HL-60 (cell line): ENCODE measurements at places on chromosomes 12 and 14.

DNA sequence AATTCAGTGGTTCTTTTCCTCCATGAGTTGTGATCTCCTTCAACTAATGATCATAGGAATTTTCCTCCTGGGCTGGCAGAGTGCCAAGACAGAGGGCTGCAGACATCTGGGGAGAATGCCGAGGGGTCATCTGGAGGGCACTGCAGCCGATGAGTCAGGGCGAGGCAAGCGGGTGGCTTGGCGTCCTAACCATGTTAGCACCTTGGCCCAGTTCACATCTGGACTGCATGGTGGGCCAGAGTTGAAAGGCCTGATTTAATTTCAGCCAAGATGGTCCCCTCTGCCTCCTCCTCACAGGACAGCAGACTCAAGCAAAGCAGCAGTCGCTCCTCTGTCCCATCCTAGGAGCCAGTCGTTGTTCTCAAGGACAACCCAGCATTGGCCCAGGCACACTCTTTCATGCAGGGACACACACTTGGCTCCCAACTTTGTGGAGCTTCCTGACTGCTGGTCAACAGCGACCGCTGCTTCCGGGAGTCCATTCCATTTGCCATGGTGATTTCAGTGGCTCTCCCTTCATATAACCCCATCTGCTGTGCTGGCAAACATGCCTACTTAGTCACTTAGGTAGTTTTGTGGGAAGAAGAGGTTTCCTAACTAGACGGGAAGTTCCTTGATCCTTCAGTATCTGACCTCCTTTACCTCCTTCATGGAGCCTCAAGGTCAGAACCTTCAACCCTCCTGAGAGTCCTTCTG lies 161.8 kb downstream of the TTC8 start:
- no peak for DNase-seq

GRCh38 chr14:69582212-69582611 lies 7.5 kb upstream of the CCDC177 start:
- no peak for DNase-seq

DNA sequence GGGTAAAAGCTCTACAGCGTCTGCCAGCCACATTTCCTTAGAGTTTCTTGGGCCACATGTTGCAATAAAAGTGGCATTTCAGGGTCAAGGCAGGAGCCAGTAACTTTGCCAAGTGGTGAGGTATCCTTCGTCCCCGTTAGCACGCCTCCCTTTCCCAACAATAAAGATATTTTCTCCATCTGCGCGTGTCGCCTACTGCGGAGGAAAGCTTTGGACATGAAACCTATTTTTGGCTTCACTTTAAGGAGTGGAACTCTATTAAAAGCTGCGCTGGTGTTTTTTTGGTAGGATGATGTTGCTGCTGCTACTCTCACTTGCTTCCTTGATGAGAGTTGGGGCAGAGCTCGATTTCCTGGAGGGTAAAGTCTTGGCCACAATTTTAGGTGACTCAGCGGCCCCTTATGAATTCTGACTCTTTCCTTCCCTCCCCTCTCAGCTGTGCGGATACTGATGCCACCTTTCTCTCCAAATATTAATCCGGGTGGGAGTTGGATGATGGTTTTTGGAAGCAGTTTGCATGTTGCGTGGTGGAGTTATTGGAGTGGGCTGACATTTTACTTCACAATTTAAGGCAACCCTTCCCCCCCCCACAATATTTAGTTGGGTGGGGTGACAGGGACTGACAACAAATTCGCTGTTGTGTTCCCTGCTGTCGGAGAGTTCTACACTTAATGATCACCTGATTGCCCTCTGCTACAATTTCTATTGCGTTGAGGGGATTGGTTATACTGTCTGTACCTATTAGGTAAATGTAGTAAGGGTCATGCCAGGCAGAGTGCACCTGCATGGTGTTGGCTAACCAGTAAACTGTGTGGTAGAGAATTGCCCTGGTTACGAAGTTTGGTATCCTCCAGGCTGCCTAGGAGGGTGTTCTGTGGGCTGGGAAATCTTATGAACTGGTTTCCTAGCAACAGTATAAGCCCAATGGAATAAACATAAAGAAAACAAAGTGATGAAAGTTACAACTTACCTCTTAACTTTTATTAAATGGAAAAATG lies 1.1 kb downstream of the CCDC91 start:
- no peak for DNase-seq

DNA sequence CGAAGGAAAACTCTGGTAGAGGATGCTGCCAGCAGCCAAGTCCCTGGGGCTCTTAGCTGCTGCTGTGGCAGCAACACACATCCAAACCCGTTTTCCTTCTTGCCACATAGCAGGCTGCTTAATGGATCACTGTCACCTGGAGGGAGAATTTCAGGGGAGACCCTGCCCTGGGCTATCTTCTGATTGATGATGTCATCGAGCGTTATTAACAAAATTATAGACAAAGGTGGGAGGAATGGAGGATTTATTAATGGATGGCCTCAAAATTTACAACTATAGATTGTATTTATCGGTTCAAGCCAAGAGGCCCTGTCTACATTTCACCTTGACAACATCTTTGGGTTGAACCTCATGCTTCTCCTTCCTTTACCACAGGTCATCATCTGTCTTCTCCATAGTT lies 120.8 kb upstream of the PZP start:
- DNase-seq, result no peak

DNA sequence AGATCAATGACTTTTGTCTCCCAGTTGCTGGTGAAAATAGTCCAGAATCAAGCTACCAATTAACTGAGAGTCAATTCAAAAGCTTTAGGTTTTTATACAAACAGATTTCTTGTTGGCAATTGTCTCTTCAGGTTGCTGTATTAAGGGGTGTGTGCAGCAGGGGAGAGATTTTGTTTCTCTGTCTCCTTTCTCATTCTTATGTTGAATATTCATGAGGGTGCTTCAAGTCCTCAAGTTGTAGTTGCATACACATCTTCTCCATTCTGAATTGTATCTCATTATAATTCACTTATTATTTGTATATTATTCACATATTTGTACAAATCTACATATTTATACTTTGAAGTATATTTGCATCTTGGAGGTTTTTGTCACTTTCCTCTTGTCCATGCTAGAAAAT lies 126.7 kb upstream of the PTPRQ start:
- no peak for DNase-seq

- no peak for DNase-seq
Observed at GRCh38 chr14:81972601-81973000, 438.9 kb upstream of the SEL1L start.

GRCh38 chr12:4039931-4040330 lies 166.7 kb upstream of the PARP11 start:
- DNase-seq, result no peak

DNA sequence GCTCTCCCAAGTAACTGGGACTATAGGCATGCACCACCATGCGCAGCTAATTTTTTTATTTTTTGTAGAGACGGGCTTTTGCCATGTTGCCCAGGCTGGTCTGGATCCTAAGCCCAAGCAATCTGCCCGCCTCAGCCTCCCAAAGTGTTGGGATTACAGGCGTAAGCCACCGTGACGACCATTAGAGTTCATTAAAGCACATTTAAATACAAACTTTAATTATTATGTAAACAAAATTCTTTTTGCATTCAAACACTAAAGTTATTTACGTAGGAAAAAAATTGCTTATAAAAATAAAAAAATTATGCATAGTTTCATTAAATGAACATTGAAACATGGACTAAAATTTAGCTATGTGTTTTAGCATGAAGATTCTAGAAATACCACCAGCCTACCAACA lies 7.2 kb downstream of the RPAP3 start:
- no peak for DNase-seq

- DNase-seq, result no peak
Observed at GRCh38 chr14:29521526-29522137, 406.0 kb downstream of the PRKD1 start.

GRCh38 chr12:9237286-9237685 lies 29.1 kb upstream of the PZP start:
- DNase-seq, result no peak

GRCh38 chr14:37565550-37565949 lies 29.5 kb downstream of the FOXA1 start:
- no peak for DNase-seq

DNA sequence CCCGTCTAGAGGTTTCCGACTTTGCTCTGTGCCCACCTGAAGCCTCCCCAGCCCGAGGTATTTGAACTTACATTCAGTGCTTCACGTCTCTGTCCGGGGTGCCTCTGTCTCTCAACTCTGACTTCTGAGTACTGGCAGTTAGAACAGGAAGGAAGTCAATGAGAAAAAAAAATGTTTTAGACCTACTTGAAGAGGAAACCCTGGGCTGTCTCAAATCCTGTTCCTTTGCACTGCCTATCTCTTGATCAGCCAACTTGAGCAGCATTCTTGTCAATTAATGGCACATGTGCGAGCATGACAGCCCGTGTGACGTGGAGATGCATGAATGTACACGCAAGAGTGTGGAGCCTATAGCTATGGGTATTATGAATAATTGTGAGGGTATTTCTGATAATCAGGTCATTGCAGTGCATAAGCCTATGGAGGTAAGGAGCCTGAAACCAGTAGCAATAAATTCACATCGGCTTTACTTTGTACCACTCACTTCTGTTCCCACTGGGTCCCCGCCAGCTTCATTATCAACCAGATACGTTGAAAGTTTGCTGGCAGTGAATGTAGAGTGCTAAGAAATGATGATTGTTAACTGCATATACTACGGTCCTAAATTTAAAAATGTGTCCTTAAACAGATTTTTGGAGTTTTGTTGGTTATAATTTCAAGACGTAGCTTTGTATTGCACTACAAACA lies at the start of gene ARHGDIB:
ARHGDIB (minus strand) TSS at position 136 of the 687 bp plus-strand sequence. CDS start 10,889 bp downstream, outside the sequence.
- DNase-seq, result peak; percentile 84

DNA sequence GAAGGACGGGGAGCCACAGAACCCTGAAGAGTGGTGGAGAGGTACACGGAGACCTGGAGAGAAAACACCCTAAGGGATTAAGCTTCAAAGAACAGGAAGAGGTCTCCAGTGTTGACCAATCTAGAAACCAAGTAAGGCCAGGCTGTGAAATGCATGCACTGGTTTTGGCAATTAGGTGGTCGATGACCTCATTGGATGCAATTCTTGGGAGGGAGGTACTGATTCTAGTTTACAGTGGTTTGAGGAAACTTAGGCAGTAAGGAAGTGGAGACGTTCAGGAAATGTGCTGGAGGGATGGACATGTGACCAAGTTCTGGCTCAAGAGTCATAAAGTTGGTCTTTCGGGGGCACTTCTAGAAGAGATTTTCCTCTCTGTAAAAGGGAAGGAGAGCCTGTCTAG lies 91.3 kb upstream of the CEP83 start:
- no peak for DNase-seq

GRCh38 chr12:114408471-114408885 lies 2.5 kb upstream of the TBX5 start:
- DNase-seq, result no peak

- no peak for DNase-seq
Observed at GRCh38 chr14:70208380-70208779, 19.6 kb upstream of the SLC8A3 start.

DNA sequence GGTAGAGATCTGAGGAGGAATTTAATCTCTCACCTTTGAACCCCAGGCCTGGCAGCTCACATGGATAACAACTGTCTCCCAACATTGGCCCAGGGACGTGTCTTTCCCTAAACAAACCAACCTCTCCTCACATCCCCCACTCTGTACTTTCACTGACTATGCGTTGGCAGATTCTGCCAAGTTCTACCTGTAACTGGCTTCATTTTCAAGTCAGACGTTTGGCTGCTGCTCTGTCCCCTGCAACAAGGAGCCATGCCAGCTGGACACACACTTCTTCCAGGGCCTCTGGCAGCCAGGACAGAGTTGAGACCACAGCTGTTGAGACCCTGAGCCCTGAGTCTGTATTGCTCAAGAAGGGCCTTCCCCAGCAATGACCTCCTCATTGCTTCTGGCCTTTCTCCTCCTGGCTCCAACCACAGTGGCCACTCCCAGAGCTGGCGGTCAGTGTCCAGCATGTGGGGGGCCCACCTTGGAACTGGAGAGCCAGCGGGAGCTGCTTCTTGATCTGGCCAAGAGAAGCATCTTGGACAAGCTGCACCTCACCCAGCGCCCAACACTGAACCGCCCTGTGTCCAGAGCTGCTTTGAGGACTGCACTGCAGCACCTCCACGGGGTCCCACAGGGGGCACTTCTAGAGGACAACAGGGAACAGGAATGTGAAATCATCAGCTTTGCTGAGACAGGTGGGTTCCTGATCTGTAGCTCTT lies at the start of gene INHBC:
INHBC (plus strand) TSS at position 268 of the 707 bp plus-strand sequence; CDS start at position 371, 103 bp downstream.
- no peak for DNase-seq

GRCh38 chr12:26725276-26725916 lies 107.6 kb downstream of the ITPR2 start:
- DNase-seq, result no peak

DNA sequence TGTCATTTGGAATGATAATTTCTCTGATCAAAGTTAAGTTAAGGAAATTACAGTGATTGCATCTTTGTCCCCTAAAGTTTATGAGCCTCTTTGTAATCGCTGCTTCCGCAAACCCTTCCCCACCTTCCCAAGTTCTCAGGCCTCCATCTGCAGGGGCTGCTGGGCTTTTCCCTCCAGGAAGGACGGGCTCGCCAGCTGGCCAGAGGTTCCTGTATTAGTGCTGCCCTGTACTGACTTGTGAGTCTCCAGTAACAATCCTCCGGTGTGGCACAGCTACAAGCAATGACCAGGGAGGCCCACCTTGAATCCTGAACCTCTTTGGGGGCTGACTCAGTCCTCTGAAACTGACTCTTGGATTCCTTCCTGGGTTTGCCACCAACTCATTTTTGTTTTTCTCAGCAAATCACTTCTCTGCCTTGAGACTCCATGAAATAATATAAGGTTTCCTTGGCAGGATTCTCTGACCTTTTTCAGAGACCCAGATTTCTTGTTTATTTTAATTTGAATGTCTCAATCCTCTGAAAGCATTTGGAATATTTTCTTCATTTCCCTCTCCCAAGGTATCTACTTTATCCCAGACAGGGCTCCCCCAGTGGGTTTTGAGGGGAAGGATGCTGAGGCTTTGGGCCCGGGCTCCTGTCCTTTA lies 398.6 kb downstream of the ZFP36L1 start:
- DNase-seq, result no peak
